ENCODE measurements at places on chromosomes 4 and X.

- no peak for DNase-seq
Measured at GRCh38 chr4:139241086-139241783, 38.8 kb downstream of the MGARP start.

DNA sequence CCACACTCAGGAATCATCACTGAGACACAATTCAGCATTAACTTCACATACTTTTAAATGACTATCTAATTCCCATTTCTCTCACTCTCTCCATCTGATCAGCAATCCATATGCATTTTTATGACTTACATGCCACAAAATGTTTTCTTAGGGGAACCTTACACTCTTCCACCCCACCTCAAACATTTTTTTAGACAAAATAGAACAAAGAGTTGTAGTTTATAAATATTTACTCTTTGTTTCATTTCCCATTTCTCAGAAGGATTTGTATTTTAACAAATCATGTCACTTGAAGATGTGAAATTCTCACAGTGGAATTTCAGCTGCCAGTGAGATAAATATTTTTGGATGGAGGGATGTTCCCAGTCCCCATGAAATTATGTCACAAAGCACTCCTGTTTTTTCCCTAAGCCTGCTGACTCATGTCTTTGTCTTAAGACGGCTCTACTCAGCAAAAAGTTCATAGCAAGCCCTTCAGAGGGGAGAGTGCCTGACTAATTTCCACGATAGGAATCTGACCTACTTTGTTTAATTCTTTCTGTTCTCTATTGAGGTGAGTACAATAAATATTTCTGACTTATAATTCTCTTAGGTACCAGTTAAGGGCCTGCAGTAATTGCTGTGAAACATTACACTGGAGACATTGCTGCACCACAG is 257.7 kb downstream of the THOC2 start:
- DNase-seq: no peak

DNA sequence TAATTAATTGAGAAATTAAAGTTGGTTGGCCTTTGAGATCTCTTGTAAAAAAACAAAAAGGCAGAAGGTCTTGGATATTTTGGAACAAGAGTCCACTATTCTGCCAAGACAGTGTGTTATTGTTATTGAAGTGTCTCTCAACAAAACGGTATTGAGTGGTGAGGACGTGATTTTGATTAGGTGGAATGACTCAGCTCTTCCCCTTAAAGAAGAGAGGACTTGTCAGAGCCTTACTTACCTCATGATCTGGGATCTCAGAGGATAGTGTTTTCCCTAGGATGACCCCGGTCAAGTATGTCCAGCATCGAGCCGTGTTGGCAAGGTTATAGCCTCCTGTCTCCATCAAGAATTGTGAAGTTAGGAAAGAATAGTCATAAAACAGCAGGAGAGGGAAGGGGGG is 110.9 kb downstream of the HDAC8 start:
- DNase-seq: no peak

DNA sequence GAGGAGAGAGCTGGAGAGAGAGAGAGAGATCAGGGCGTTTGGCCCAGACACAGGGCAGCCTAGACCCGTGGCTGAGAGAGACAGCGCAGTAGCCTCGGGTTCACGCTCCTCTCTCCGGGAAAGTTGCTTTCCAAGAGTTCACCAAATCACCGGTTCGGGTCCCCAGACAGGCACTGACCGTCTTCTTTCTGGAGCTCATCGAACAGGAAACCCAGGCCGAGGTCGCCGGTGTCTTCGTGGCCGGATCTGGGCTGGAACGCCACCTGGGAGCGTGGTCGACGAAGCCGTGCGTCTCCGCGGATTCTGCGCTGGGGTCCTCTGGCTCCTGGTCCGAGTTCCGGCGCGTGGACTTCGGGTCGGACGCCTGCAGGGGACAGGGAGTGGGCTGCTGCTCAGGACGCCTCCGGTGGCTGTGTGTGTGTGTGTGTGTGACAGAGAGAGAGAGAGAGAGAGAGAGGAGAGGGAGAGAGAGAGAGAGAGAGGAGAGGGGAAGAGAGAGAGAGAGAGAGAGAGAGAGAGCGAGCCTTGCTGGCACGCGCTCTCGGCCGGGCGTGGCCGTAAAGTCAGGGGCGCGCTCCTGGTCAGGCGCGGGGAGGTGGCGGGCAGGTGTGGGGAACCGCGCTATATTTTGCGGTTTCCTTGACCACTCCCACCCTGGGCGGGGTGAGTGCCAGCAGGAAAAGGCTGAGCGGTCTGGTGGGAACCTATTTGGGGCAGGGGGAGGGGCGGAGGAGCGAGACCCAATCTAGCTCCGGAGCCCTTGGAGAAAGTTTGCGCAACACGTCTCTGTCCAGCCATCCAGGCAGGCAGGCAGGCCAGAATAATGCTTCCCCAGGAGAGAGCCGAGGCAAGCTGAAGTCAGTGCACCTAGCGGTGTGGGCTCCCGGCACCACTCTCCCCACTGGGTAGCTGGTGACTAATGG is 62.1 kb downstream of the RHOXF2B start:
- no peak for DNase-seq

- DNase-seq: no peak
Measured at GRCh38 chrX:42106556-42106955, 183.2 kb upstream of the CASK start.

Measured in activated T-helper 9 cell treated with anti-CD3 and anti-CD28 coated beads, Interleukin-2, amount 50 U/mL, for 16 hours (primary cell).